ENCODE measurements at places on chromosomes 16 and 17.

GRCh38 chr16:56793492-56793891 lies 63.6 kb downstream of the NUP93 start:
- DNase-seq, result no peak

DNA sequence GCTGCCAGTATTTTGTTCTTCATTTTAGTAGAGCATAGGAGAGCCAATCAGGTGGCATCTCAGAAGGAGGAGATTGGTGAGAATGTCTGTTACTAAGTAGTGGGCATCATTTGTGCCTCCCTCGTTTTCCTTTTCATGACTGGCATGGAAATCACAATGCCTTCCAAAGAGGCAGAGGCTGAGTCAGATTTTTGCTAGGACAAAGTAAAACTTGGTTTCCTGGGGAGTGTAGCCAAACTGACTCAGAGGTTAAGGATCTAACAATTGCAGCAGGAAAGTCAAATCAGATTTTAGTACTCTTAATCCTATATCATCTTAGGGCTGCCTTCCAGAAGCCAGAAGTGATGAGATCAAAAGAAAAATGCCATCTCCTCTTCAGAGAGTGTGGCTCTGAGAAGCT lies 138.7 kb downstream of the ANKFN1 start:
- no peak for DNase-seq

DNA sequence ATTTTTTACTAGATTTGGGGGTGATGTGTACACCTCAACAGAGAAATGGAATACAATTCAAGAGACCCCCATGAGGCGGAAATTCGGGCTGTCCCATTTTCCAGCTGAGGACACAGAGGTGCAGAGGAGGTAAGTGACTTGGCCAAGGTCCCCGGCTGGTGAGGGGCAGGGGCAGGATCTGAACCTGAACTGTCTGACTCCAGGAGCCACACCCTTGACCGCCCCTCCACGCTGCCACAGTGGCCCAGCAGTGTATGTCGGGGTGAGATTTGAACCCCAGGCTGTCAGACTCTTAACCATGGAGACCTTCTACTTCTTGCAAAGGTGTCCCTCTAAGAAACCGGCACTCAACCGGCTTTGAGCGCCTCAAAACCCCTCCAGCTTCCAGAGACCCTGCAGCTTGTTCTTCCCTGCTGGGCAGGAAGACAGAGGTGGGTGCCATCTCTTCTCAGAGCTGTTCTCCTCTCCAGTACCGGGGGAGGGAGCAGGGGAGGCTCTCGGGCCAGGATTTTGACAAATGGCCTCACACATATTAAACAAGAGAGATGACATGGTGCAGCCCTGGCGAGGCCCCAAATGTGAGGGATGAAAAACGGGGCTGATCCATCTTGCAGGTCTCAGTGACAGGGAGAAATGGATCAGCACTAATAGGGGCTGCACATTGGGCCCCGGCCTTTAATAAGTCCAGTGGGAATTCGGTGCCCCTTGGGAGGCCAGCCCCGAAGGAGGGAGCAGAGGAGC lies 222.3 kb downstream of the GSG1L start:
- DNase-seq, result no peak

DNA sequence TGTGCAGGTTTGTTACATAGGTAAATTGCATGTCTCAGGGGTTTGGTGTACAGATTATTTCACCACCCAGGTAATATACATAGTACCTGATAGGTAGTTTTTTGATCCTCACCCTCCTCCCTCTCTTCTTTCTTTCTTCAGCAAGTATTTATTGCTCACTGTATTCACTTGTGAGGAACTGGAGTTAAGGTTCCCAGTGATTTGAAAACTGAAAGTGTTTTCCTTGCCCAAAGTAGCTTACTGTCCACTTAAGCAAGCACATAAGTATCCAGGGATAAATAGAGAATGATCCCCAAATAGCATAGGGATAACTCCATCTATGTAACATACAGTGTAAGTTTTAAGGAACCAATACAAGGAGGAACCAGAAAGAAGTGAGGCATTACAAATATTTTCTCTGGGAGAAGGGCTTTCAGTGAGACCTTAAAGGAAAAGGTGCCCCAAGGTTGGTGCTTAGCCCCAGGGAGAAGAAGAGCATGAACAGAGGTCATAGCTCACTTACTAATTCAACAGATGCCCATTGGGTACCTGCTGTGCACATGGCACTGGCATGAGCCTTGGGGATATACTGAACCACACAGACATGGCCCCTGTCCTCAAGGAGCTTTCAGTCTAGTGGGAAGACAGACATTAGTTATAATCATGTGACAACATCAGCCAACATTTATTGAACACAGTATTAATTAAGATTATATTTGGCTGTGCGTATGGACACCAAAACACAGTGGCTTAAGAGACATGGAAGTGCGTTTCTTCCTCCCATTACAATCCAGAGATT lies 17.0 kb downstream of the MYL4 start:
- no peak for DNase-seq

DNA sequence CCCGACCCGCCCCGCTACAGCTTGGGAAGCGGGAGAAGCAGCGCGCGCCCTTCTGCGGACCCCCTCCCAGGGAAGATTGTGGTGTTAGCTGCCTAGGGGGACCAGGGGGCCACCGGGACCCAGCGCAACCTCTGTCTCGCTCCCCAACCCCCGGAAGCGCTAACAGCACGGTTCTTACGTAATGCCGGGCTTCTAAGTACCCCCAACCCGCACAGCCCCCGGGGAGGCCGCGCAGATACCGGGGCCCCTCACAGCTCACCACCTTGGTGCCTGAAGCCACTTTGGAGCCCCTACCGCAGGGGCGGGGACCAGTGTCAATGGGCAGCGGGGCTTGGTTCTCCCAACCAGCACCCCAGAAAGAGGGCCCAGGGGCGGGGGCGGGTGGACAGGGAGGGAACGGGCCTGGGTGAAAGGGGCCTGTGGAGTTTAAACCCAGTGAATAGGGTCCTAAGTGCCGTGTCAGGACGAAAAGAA lies 348 bp downstream of the MPP2 start:
- DNase-seq, result no peak

DNA sequence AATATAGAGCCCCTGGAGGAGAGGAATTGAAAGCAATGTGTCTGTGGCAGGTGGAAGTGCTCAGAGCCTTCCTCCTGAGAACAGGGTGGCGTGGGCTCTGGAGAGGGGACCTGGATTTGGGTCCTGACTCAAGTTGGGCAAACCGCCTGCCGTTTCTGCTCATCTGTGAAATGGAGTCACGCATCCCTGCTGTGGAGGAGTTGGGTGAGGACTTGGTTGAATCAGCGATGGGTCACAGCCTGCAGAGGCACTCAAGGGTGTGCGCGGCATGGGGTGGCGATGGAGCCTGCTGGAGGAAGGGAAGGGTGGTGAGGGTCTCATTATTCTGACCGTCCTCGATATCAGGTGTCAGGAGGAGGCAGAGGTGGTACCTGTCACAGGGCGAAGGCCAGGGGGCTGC lies 3.1 kb downstream of the ADAD2 start:
- DNase-seq, result no peak

GRCh38 chr17:62927083-62927482 lies 39.0 kb upstream of the TANC2 start:
- no peak for DNase-seq

All from stimulated activated CD8-positive, alpha-beta memory T cell treated with anti-CD3 and anti-CD28 coated beads, Interleukin-7, amount 100 ng/mL, for 24 hours (primary cell).